ENCODE measurements at places on chromosomes 6 and 20. TPM values are rescaled to one million over a fixed set of nuclear protein-coding genes. Genes with fewer than 3 reads are reported as not detected.

Gene MED23
- total RNA-seq: 40.4 TPM

Gene TMEM170B
- total RNA-seq: 53.9 TPM

Gene CNPY3
- total RNA-seq: 35.3 TPM

Gene PTCRA
- 0.50 TPM for total RNA-seq

Gene OLIG3
- total RNA-seq: 1.1 TPM

Gene CCR6
- not detected for total RNA-seq

Gene PEX6
- total RNA-seq: 17.7 TPM

Gene C6orf47
- 12.4 TPM for total RNA-seq

Gene RBM24
- 3.5 TPM for total RNA-seq

Gene CTAGE9
- not detected for total RNA-seq

Gene ETV7
- total RNA-seq: 0.40 TPM

Gene CMTR1
- total RNA-seq: 46.9 TPM

Gene OPN5
- not detected for total RNA-seq

Gene CNR1
- total RNA-seq: 70.8 TPM

Gene CLVS2
- 6.4 TPM for total RNA-seq

Gene RAET1L
- not detected for total RNA-seq

Gene DOK5
- total RNA-seq: 19.1 TPM

Gene HLA-DRB5
- total RNA-seq: 0.30 TPM

Gene TRIM10
- 0.94 TPM for total RNA-seq

Gene TNFRSF21
- total RNA-seq: 27.4 TPM

Gene ENPP3
- 2.1 TPM for total RNA-seq

Gene CD109
- total RNA-seq: 11.5 TPM

Gene MYCT1
- 16.9 TPM for total RNA-seq

Gene TP53TG5
- 0.69 TPM for total RNA-seq

Gene SNRNP48
- total RNA-seq: 22.9 TPM

Gene DNAH8
- total RNA-seq: 0.10 TPM

Gene BPIFA1
- not detected for total RNA-seq

Gene DST
- 525 TPM for total RNA-seq

Gene HDGFL1
- total RNA-seq: not detected

Gene ADGRF1
- 0.06 TPM for total RNA-seq

Gene PAX1
- 0.06 TPM for total RNA-seq

Gene VGLL2
- total RNA-seq: 0.11 TPM

Gene GNAS-AS1
- total RNA-seq: 0.30 TPM

Gene PGC
- total RNA-seq: not detected

Gene JPH2
- total RNA-seq: 2.5 TPM

Gene SNAP25
- total RNA-seq: 72.1 TPM

Gene ZC2HC1B
- total RNA-seq: not detected

Gene TRIM40
- 0.17 TPM for total RNA-seq

Gene NRSN1
- 3.2 TPM for total RNA-seq

Gene SLC17A1
- total RNA-seq: not detected

Gene MEP1A
- 0.06 TPM for total RNA-seq

Gene BTN1A1
- 0.11 TPM for total RNA-seq

Gene GSTA3
- total RNA-seq: not detected

Gene CST2
- total RNA-seq: not detected

Gene MAP7
- 19.7 TPM for total RNA-seq
